ENCODE measurements at places on chromosomes 5 and 9.

GRCh38 chr5:133520062-133520461 lies 92.3 kb downstream of the FSTL4 start:
- no peak for DNase-seq

- DNase-seq = no peak
These were observed 183.0 kb downstream of the RGS3 start for GRCh38 chr9:113646491-113646890.

DNA sequence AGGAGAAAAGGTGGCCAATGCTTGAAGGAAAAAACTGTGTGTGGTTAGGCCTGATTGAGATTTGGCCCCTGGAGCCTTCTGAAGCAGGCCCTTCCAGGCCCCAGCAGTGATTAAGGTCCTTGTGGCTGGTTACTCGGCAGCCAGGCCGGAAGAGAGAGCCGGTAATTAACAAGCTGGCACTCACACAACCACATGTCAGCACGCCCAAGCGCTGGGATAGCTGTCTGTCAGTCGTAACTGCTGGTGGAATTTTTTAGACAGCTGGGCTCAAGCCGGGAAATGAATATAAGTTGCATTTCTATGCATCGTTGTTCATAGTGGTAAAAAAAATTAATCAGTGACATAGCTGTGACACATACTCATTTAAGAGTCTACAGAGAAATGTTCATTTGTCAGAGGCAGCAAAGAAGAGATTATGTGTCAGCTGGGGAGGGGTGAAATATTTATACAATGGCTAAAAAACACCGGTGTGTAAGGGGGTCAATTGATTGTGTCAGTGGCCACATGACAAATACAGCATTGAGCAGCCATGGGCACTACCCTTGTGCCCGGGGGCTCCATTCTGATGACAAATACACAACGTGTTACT lies 13.7 kb upstream of the ARAP3 start:
- DNase-seq = no peak

DNA sequence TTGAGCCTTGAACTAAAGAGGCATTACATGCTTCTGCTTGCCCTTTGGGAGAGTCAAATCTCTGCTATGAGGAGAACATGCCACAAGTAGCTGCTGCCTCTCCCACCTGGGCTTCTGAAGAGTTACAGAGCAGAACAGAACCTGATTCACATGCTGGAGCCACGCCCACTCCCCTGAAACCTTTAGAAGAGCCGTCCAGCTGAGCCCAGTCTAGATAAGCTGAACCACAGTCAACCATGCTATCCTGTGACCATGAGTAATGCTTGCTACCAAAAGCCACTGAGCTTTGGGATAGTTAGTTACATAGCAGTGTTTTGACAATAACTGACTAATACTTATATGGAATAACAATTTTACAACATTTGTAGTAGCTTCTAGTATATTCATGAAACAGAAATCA lies 111.0 kb upstream of the VCAN start:
- no peak for DNase-seq

GRCh38 chr5:167745868-167746267 lies 545.6 kb upstream of the WWC1 start:
- no peak for DNase-seq

GRCh38 chr5:75484605-75485004 lies 26.8 kb downstream of the CERT1 start:
- DNase-seq = no peak

DNA sequence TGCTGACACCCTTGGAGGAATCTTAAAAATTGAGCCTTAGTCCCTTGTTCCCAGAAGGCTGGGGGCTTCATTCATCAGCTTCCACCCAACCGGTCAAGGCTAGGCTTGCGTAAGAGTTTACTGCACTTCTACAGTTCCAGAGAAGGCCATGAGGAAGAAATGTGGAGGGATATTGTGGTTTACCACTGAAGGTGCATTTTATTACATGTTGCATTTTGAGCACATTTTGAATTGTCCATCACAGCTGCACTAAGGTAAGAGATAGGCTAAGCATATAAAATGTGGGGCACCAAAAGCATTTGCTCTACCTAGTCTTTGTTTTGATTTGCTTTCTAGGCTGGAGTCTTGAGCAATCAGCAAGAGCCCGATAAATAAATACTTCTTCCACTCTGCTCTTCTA lies 167.1 kb upstream of the PAPPA start:
- no peak for DNase-seq

GRCh38 chr5:14441641-14442040 lies 140.0 kb upstream of the OTULINL start:
- no peak for DNase-seq

- no peak for DNase-seq
These were observed 96.5 kb downstream of the EFNA5 start for GRCh38 chr5:107574287-107574686.

- no peak for DNase-seq
These were observed 13.1 kb upstream of the SLC12A7 start for GRCh38 chr5:1125030-1125357.

DNA sequence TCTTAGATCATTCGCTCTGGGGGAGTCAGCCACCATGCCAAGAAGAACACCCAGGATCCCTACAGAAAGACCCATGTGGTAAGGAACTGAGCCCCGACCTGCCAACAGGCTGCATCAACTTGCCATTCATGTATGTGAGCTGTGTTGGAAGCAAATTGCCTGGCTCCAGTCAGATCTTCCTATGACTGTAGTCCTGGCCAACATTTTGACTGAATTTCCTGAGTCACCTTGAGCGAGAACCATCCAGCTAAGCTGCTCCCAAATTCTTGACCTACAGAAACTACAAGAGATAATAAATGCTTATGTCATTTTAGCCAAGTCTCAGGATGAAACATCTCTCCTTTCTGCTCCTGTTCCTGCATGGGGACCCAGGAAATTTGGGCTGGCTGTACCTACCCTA lies 40.0 kb upstream of the SLC44A1 start:
- DNase-seq = no peak

DNA sequence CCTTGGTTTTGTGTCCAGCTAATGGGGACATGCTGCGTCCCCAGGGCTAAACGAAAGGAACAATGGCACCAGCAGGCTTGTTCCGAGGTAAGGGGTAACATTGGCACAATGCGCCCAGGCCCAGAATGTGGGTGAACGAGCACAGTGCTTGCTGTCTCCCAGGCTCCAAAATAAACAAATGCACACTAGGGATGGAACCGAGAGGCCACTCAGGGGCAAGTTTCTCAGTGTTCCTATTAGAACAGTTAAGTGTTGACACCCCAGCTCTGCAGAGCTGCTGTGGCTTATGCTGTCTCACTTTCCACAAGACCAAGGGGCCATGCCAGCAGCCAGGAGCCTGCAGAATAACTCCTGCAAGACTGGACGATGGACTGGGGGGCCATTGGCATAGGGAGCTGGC lies 492.4 kb downstream of the GADD45G start:
- DNase-seq = no peak

DNA sequence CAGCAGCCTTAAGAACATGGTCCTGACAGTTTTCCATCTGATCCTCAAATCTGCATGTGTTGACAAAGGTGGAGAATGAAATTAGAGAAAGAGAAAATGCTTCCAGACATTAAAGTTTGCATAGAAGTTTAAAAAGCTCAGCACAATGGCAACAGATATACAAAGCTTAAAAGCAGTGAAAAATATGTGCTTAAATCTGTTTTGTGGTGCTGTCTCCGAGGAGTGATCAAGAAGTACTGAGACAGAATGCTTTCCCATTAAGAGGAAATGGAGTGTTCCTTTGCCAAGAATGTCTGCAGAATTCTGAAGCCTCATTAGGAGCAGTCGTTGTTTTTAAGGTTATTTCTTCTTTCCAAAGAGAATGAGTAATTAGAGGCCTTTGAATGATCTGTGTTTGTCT lies 131.4 kb downstream of the MCTP1 start:
- no peak for DNase-seq

Data from stimulated activated CD8-positive, alpha-beta memory T cell treated with anti-CD3 and anti-CD28 coated beads, Interleukin-4, amount 100 ng/mL, for 48 hours (primary cell).